ENCODE measurements at places on chromosomes 16 and 17. TPM values are rescaled to one million over a fixed set of nuclear protein-coding genes. Genes with fewer than 3 reads are reported as not detected.

DNA sequence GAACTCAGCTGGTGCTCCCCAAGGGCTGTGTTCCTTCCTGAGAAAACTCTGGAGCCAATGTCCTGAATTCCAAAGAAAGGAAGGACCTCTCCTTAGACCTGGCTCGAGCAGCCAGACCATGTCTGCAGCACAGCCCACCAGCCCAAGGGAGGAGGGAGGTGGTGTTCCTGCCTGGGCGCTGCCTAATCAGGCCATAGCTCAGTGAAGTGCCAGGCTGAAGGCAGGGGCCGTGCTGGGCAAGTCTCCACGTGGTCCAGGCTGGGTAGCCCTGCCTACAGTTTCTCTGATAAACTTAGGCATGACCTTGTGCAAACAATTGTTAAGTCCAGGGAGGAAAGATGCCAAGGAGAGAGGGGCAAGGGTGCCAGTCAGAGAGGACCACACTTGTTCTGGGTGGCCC lies 76.8 kb downstream of the MPRIP start:
- peak overlapping the region; percentile 46 for H3K27ac ChIP-seq
- no peaks in the 10 kb centered on the region for H3K36me3 ChIP-seq
- no peak overlapping the region for H3K4me3 ChIP-seq
- no peak for DNase-seq
- no peaks in the 10 kb centered on the region for H3K27me3 ChIP-seq

DNA sequence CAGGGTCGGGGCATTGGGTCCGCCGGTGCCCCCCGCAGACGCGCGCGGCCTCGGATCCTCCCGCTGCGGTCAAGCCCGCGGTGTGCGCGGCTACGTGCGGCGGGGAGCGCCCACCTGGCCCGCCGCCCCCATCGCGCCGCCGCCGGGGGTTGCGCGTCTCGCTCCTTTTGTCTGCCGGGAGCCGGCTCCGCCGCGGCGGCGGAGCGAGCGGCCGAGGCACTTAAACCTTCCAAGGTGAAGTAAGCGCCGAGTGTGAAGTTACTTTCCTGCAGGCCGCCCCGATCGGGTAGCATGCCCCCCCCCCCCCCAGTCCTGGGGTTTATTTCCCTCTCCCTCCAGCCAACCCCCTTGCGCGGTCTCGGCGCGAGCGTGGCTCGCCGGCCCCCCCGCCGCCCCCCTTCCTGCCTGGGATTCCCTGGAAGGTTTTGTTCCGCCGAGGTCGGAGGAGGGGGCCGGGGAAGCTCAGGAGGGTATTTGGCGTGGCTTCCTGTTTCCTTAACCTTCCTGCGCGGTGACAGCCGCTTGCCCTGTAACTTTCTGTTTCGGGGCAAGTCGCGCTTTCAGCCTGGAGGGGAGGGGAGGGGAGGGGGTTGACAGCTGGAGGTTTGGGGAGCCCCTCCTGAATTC lies 56.6 kb upstream of the GSE1 start:
- H3K36me3 ChIP-seq = no peaks in the 10 kb centered on the region
- peak overlapping the region; percentile 80 for H3K4me3 ChIP-seq
- no peaks in the 10 kb centered on the region for H3K27me3 ChIP-seq
- DNase-seq = no peak

Gene ADGRG3
- total RNA-seq = not detected

Gene AXIN1
- 38.0 TPM for total RNA-seq

DNA sequence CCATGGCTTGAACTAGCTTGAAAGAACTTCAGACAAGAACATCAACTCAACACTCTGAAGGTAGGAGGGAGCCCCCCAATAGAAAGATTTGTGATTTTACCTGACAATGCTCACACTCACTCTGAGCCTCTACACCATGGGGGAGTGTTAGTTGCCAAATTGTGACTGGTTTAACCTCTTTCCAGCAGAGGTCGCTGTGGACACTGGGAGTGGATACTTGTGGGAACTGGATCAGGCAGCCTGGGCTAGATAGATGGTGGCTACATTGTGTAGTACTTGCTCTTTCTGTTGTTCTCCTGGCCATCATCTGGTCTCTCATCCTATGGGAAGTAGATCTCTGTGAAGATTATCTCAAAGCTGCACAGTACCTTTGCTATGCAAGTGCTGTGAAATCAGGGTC lies 2.9 kb downstream of the SMPD3 start:
- H3K27me3 ChIP-seq = peaks cover 62% of the 10 kb centered on the region
- H3K4me1 ChIP-seq = peaks cover 22% of the 10 kb centered on the region
- no peak overlapping the region for H3K4me3 ChIP-seq
- no peak overlapping the region for H3K27ac ChIP-seq

DNA sequence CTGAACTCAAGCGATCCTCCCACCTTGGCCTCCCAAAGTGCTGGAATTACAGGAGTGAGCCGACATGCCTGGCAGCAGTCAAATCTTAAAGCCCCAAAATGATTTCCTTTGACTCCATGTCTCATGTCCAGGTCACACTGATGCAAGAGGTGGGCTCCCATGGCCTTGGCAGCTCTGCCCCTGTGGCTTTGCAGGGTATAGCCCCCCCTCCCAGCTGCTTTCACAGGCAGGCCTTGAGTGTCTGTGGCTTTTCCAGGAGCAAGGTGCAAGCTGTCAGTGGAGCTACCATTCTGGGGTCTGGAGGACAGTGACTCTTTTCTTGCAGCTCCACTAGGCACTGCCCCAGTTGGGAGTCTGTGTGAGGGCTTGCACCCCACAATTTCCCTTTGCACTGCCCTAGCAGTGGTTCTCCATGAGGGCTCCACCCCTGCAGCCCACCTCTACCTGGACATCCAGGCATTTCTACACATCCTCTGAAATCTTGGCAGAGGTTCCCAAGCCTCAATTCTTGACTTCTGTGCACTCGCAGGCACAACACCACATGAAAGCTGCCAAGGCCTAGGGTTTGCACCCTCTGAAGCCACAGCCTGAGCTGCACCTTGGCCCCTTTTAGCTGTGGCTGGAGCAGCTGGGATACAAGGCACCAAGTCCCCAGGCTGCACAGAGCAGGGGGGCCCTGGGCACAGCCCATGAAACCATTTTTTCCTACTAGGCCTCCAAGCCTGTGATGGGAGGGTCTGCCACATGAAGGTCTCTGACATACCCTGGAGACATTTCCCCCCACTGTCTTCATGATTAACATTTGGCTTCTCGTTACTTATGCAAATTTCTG lies 79.3 kb upstream of the ARL4D start:
- H3K36me3 ChIP-seq = no peaks in the 10 kb centered on the region
- no peak overlapping the region for H3K4me3 ChIP-seq
- no peaks in the 10 kb centered on the region for H3K27me3 ChIP-seq
- DNase-seq = peak; percentile 49
- no peaks in the 10 kb centered on the region for H3K4me1 ChIP-seq

GRCh38 chr17:47660064-47660492 lies 10.4 kb downstream of the KPNB1 start:
- H3K27ac ChIP-seq = no peak overlapping the region
- no peaks in the 10 kb centered on the region for H3K27me3 ChIP-seq
- H3K36me3 ChIP-seq = peaks cover 97% of the 10 kb centered on the region
- peaks cover 1% of the 10 kb centered on the region for H3K4me1 ChIP-seq
- H3K4me3 ChIP-seq = no peak overlapping the region

DNA sequence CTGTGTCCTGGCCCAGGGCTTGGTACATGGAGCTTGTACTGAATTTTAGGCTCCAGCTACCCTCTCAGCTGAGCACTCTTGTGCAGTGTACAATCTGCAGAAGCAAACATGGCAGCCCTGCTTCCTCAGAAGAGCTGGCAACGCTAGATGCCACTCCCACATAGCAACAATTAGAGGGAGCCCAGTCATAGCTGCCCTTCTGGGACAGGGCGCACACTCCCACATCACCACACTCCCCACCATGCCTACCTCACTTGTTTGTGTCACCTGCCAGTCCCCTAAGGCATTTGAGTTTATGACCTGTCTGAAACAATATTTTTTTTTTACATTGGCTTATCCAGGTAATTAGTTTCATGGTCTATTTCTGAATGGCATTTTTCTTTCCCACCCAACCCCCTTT lies 72.3 kb downstream of the C17orf67 start:
- no peak overlapping the region for H3K4me3 ChIP-seq
- DNase-seq = no peak
- H3K4me1 ChIP-seq = no peaks in the 10 kb centered on the region
- peaks cover 8% of the 10 kb centered on the region for H3K27me3 ChIP-seq

DNA sequence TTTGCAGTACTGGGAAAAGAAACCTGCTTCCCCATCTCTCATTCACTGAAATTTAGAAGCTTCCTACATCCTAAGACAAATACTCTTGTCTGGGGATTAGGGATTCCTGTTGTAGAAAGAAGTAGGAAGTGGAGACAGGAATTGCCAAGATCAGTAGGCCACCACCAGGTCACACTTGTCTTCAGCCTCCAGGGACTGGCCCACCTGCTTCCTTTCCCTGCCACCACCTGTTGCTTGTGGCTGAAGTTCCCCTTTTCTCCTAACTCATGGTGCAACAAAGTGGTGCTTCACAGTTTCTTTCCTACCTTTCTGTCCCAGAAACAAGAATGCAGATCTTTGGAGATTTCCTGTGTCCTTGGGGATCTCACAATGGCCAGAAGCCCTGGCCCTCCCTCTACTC lies 82.4 kb downstream of the WNT3 start:
- no peak overlapping the region for H3K27ac ChIP-seq
- H3K36me3 ChIP-seq = peaks cover 9% of the 10 kb centered on the region

DNA sequence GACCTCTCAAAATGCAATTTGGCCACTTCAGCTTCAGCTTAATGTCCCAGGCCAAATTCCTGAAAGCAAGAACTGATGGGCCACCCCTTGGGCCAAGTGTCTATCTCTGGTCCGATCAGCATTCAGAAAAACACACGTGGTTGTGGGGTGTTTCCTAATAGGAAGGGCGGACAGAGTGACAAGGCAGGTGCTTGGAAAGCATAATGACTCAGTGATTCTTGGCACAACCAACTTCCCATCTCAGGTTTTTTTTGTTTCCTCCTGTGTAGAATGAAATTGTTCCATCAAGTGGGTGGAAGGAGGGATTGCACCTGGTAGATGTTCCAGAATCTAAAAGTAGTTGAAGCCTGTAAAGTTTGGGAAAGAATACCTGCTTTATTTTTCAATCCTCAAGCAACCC lies 155.6 kb downstream of the HS3ST2 start:
- DNase-seq = no peak
- no peak overlapping the region for H3K4me3 ChIP-seq
- peaks cover 17% of the 10 kb centered on the region for H3K4me1 ChIP-seq
- H3K27ac ChIP-seq = no peak overlapping the region
- peaks cover 11% of the 10 kb centered on the region for H3K27me3 ChIP-seq

GRCh38 chr16:73882651-73883050 lies 414.0 kb upstream of the PSMD7 start:
- no peak overlapping the region for H3K27ac ChIP-seq
- no peak overlapping the region for H3K4me3 ChIP-seq
- H3K36me3 ChIP-seq = no peaks in the 10 kb centered on the region
- DNase-seq = no peak

DNA sequence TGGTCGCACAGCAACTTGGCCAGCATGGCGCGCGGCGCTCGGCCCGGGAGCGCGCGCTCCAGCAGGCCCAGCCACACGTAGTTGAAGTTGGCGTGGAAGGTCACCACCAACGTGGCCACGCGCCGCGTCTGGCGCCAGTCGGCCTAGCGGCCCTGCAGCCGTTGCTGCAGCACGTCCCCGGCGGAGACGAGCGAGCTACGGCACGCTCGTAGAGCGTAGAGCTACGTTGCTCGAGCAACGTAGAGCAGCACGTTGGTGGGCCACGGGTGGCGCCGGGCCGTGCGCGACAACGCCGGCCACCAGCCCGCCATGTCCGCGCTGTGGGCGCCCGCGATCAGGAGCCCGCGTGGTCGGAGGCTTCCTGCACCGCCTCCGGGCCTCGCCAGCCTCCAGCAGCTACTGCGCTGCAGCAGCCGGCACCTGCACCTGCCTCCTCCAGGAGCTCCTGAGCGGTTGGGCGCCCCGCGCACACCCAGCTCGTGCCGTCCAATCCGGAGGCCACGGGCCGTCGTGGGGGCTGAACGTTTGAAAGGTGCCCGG lies 13.4 kb upstream of the SULT1A1 start:
- peak overlapping the region; percentile 49 for H3K4me3 ChIP-seq
- H3K27me3 ChIP-seq = no peaks in the 10 kb centered on the region
- no peaks in the 10 kb centered on the region for H3K36me3 ChIP-seq

Gene NLRC3
- total RNA-seq = 1.2 TPM

Gene TP53TG3C
- not detected for total RNA-seq

GRCh38 chr17:81401723-81402529 lies 6.7 kb downstream of the BAHCC1 start:
- no peaks in the 10 kb centered on the region for H3K27me3 ChIP-seq
- DNase-seq = no peak
- peaks cover 82% of the 10 kb centered on the region for H3K4me1 ChIP-seq
- peak overlapping the region; percentile 86 for H3K4me3 ChIP-seq
- peak overlapping the region; percentile 96 for H3K27ac ChIP-seq

- H3K4me3 ChIP-seq = no peak overlapping the region
- no peak for DNase-seq
- peaks cover 9% of the 10 kb centered on the region for H3K4me1 ChIP-seq
- peaks cover 22% of the 10 kb centered on the region for H3K36me3 ChIP-seq
- H3K27me3 ChIP-seq = no peaks in the 10 kb centered on the region
Observed at GRCh38 chr17:37174205-37174604, 201.6 kb upstream of the C17orf78 start.

- H3K27ac ChIP-seq = no peak overlapping the region
- H3K36me3 ChIP-seq = no peaks in the 10 kb centered on the region
- no peak overlapping the region for H3K4me3 ChIP-seq
- peaks cover 4% of the 10 kb centered on the region for H3K4me1 ChIP-seq
Observed at GRCh38 chr16:49336581-49336980, 37.0 kb upstream of the C16orf78 start.

GRCh38 chr17:61875804-61876203 lies 12.5 kb upstream of the BRIP1 start:
- no peaks in the 10 kb centered on the region for H3K4me1 ChIP-seq
- H3K27me3 ChIP-seq = no peaks in the 10 kb centered on the region
- H3K4me3 ChIP-seq = no peak overlapping the region
- H3K27ac ChIP-seq = no peak overlapping the region

DNA sequence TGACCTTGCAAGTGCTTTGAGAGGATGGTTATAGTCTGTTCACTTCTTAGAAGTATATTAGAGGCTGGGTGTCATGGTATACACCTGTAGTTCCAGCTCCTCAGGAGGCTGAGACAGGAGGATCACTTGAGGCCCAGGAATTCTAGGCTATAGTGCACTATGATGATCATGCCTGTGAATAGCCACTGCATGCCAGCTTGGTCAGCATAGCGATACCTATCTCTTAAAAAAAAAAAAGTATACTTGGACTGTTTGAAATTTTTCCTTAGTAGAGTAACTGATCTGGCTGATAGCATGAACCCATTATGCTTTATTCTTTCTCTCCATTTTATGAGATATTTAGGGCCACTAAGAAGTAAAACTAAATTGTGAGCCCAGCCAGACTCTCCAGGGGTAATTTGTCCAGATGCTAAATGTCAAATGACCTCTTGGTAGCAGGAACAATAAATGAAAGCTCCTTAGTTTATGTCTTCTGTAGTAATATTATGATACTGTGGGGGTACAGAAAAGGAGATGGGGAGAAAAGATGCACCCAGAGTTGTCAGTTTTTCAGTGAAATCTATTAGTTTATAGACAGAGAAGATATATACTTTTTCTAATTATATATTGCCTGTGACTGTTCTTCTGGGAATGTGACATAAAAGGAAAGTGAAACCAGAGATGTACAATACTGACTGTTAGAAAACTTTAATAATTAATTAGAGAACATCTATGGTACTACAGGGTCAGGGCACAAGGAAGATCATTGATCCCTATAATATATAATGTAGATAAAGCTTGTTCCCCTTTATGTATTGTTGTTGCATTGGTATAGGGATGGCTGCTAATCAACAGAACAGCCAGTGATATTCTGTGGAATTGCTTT lies 335.3 kb upstream of the TBX2 start:
- no peaks in the 10 kb centered on the region for H3K36me3 ChIP-seq
- H3K4me3 ChIP-seq = no peak overlapping the region
- no peak overlapping the region for H3K27ac ChIP-seq
- H3K4me1 ChIP-seq = no peaks in the 10 kb centered on the region
- DNase-seq = no peak
